ENCODE measurements at places on chromosomes 13 and 19.

DNA sequence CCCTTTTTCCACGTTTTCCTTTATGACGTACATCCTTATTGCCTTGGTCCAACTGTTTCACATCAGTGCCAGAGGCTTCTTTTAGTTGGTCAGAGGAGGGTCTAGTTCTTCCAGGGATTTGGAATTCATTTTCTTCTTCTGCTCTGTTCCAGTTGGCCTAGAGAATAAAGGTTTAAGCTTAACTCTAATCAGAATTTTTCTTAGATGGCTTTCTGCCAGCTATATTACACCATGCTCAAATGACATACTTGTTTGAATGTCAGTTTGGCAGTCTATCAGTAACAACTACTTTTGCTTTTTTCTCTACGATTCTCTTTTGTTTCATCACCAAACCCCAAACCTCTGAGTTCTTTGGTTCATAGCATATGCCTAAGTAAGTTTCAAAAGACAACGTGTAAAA lies 16.8 kb downstream of the SPART start:
- no peak for DNase-seq

GRCh38 chr13:70662231-70662940 lies 554.1 kb upstream of the KLHL1 start:
- DNase-seq, result no peak

GRCh38 chr13:28976195-28976594 lies 156.1 kb downstream of the MTUS2 start:
- no peak for DNase-seq

GRCh38 chr13:75372923-75373841 lies 108.8 kb downstream of the TBC1D4 start:
- DNase-seq, result no peak

DNA sequence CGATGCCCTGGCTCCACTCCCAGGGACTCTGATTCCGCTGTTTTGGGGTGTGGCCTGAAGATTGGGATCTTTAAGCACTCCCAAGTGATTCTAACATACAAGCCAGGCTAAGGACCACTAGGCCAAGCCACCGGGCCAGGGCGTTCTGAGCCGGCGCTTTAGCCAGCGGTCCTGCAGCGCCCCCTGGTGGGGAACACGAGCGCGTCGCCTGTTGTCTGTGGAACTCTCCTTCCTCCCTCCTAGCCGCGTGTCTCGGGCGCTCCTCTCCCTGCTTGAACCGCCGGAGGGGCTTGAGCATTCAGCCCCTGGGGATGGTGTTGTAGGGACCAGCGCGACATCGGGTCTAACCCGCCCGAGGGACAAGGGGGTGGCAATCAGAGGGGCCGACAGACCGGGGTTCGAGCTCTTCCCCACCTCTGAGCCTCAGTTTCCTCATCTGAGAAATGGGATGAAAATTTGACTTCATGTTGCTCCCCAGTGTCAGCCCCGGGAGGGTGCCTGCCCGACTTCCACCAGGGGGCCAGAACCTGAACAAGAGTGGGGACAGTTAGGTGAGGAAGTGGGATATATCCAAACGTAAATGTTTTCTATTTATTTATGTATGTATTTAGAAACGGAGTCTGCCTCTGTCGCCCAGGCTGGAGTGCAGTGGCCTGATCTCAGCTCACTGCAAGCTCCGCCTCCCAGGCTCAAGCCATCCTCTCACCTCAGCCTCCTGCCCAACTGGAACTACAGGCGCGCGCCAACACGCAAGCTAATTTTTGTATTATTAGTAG lies 18.0 kb upstream of the PNMA8B start:
- peak; percentile 83 for DNase-seq

DNA sequence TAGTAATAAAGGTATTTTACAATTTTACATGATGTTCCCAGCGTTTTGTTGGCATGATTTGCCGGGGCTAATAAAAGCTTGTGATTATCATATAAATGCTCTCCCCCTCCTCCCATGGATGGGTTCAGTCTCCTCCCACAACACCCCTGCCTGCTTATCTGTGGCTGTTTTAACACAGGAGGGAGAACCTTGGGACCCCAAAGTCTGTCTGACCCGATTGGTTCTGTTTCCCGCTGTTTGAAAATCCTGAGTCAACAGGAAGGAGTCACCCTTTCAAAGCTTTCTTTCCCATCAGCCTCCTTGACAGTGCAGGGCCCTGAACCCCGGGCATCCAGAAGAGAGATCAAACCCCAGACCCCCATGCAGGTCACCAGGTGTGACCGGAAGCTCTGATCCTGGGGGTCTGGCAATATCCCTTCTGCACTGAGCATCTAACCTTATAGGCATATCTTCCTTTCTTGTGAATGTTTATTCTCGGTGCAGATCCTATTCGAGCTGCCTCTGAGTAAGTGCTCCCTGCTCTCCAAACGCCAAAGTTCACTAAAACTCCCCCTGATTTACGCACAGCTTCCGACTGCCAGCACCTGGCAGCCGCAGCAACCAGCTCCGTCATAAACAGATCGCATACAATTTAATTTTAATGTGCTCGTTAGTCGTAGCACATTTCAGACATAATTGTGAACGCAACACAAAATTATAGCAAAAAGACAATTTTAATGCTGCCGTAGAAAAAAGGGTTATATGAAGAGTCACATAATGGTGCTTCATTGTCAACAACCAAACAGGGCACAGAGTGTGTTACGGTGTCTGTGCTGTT lies 74.8 kb downstream of the TSHZ3 start:
- DNase-seq, result no peak

DNA sequence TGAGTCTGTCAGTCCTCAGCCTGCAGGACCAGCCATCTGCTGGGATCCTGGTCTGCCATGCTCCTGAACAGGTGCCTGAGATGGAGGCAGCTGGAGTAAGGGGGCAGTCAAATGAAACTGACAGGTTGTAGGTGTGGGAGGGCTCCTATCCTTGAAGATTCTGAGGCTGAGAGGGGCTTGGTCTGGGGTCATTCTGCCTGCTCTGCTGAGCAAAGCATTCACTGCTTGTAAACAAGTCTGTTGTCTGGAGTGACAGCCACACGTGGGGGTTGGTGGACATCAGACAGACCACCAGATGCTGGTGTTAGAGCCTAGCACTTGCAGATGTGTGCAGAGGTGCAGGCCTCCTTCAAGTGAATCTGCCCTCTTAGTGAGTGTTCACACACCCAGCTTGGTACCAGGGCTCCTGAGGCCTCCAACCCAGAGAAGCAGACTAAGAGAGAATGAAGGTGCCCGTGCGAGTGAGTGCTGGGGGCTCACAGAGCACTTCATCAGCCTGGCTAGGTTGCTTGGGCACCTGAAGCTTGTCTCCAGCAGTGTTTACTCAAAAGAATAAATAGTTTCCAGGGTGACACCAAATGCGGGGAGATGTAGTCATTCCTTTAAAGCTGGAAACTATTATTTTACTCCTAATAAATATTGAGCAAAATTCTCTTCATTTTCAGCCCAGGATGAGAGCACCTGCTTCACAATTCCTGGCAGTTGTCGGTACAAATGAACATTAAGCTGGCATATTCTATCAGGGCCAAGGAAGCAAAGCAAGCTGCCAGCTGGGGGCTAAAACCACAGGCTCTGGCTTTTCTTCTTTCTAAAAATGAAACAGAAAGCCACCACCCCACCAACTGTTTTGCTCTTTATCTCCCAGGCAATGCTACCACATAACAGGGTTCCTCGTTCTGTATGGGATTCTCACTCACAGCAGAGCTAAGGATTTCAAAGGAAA lies 82.3 kb downstream of the RNASEH2B start:
- DNase-seq, result no peak

DNA sequence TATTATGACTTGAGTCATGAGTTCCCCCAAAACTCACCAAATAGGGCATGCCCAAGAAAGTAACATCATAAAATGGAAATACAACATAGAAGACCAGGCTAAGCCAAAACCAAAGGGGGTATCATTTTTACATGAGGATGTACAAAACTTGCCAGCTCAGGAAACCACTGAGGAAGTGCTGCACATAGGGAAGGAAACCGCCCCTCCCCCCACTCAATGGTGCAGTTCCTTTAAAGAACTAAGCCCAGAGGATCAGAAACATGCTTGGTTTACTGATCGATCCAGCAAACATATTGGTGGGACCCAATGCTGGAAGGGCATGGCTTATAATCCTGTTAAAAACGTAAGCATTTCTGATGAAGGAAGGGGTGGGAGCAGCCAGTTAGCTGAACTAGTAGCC lies 4.2 kb upstream of the ZNF486 start:
- DNase-seq, result no peak

GRCh38 chr13:49814551-49815270 lies 22.2 kb upstream of the KPNA3 start:
- no peak for DNase-seq

- DNase-seq, result no peak
Observed at GRCh38 chr13:32415019-32415418, 12.9 kb downstream of the N4BP2L1 start.

DNA sequence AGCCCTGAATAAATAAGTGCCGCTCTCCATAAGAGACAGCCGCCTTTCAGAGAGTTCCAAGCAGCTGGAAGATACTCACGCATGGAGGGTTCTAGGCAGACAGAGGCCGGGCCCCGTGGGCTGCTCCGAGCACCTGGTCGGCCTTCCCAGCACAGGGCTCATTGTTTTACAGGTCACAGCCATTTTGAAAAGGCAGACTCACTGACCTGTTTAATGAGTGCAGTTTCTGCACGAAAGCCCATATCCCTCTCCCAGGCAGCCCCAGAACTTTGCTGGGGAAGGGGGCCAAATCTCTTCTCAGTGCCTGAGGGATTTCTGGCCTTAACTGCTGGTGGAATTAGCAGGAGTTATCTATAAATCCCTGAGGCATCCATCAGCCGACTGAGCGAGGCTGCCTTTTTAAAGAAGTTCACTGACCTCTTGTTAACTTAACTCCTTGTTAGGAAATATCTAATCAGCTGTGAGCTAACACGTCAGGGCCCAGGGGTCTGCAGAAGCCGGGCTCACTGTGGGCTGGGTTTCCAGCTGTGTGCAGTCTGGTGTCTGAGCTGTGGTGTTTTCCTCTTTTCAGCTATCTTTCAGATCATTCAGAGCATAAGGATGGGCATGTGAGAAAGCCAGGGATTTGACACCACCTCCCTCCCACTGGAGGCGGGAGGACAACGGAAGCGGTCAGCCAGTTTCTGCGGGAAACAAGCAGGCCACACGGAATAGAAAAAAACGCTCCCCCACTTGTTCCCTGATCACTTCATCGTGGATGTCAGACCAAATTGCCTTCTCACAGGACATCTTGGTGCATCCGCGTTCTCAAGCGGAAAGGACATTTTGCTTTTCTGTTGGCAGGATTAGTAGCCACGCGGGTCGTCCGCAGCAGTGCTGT lies 23.3 kb downstream of the SERP2 start:
- no peak for DNase-seq

- DNase-seq, result no peak
Observed at GRCh38 chr19:2719920-2720776, 1.0 kb downstream of the DIRAS1 start.

DNA sequence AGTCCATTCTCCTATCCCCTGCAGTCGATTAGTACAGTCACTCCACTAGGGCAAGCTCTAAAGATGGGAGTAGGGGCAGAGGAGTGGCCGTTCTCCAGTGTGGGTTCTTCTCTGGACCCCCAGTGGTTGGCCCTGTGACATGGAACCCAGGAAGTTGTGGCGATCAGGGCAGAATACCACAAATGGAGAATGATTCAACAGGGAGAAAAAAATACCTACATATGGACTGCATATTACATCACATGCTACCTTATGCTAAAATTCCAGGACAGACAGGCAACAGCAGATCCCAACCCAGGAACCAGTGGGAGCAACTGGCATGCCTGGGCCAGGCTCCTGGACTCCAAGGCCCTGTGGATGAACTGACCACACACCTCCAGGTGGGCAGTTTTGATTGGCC lies 20.4 kb downstream of the POU2F2 start:
- DNase-seq, result no peak

- peak; percentile 36 for DNase-seq
Observed at GRCh38 chr19:53906211-53907192, 2.6 kb upstream of the CACNG7 start.

DNA sequence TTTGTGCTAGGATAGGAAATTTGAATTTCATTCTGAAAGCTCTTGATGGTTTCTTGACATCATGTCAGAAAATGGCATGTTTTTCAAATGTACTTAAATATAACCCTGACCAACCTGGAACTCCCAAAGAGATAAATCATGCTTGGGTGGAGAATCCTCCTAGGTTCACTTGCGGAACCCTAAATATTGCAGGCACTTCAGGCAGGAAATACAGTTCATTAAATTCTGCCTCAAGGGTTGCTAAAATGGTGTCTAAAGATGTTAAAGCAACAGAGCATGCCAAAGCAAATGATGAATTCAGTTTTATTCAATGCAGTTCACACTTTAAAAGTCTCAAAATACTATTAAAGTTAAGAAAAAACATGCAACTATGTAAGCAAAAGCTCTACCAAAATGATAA lies 415.9 kb downstream of the SLITRK6 start:
- no peak for DNase-seq

GRCh38 chr13:33730619-33731018 lies 87.3 kb upstream of the RFC3 start:
- DNase-seq, result no peak

GRCh38 chr13:92573467-92574057 lies 653.0 kb upstream of the GPC6 start:
- DNase-seq, result no peak

DNA sequence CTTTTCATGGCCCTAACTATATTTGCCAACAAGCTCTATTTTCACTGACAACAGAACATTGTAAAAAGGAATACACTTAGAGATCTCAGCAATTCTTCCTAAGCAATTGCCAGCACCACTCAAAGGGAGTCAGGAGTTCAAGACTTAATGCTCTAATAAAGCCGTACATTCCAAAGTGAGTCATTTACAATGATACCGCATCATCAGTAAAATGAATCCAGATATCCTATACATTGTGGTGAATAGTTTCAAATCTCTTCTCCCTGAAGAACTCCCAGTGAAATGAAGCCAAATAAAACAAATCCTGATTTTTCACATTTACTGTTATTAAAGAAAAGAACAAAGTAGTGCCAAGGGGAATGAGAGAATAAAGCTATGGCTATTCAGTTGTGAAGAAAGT lies 2898.7 kb upstream of the PCDH20 start:
- no peak for DNase-seq

- DNase-seq, result no peak
Observed at GRCh38 chr13:49638030-49638743, 9.9 kb downstream of the ARL11 start.

DNA sequence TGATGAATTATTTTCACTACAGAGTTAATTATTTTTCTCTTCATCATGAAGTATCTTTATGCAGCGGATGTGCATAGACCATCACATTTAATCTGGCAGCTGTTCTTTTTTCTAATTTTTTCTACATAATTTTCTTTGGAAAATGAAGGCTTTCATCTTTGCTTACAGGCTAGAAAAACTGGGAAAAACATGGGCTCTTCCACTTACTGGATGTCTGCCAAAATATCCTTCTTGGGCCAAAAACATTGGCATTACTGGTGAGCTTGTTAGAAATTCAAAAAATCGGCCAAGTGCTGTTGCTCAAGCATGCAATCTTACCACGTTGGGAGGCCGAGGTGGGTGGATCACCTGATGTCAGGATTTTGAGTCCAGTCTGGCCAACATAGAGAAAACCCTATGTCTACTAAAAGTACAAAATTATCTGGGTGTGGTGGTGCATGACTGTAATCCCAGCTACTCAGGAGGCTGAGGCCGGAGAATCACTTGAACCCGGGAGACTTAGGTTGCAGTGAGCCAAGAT lies 176.8 kb downstream of the ZNF737 start:
- DNase-seq, result no peak

- DNase-seq, result no peak
Observed at GRCh38 chr19:531753-532560, at the start of gene CDC34. Gene CDC34 (plus strand): TSS chr19:531760. CDS start chr19:531932, 172 bp downstream.

- DNase-seq, result no peak
Observed at GRCh38 chr19:51137792-51138425, 4.2 kb upstream of the SIGLEC7 start.

- no peak for DNase-seq
Observed at GRCh38 chr19:46674416-46675178, 13.6 kb upstream of the DACT3 start.

- no peak for DNase-seq
Observed at GRCh38 chr13:74819549-74819948, 662.4 kb downstream of the TBC1D4 start.
